H7 (cell line): ENCODE measurements at places on chromosomes 7 and 10.

DNA sequence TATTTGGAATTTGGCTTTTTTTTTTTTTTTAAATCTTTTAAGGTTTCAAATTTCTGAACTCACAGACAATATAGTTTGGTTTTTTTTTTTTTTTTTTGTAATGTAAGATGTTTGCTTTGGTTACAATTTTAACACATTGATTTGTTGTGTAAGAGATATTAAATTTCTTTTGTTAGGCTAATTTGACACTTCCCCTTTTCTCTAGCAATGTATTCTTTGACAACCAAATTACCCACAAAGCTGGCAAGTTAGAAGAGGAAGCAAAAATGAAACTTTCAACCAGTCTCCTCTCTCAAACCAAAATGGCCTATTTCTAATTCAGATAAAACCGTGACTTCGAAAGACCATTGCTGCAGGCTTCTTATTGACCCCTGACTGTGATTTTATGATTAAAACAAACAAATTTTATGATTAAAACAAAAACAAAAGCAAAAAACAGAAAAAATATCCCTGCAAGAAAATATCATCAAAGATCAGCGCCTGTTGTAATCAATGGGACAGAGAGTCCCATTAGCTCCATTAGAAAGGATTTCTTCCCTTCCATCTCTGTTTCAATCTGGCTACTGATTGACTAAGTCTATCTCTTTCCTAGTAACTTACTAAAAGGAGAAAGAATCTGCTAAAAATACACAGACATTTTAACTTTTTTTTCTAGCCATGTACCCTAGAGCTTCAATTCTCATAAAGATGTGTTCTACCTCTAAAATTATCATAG lies 489.2 kb downstream of the MDFIC start:
- no peak for DNase-seq

DNA sequence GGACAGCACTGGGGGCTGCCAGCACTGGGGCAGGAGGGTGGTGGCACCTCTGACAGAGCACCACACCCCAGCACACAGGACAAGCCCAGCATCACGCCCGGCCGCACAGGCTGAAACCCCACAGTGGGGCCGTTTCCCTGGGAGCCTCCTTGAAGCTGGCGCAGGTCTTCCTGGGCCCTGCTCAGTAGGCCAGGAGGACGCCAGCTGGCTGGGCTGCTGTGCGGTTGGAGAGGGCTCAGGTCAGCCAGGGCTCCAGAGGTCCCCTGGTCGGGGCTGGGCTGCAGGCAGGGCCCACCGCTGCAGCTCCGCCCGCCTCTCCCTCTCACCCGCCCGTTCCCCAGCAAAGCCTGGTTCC lies 137.3 kb downstream of the TCERG1L start:
- peak; percentile 64 for DNase-seq

DNA sequence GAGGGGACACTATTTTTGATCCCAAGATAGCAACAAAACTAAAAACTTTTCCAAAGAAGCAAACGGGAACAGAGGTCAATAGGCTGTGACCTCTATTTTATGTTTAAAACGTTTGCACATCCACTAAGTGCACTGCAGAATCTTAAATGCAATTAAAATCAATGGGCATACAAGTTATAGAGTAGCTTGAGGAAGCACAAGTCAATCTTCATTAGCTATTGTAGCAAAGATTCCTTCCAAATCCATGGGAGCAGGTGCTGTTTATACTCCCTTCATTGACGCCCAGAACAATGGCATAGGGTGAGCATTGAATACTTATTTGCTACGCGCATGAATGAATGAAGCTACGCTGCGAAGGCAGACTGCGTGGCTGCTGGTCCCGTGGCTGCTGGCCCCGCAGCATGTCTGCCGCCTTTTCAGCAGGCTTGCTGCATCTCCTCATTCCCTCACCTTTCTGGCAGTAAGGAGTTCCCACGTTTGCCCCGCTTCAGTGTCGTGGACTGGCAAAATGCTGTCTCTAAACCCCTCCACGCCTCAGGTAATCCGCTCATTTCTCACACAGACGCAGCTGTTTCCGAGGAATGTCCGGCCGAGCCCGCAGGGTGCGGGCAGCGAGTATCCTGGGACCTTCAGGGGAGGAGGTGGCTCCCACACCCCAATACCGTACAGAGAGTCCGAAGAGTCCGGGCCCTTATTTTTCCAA lies 754 bp upstream of the PHYHIPL start:
- no peak for DNase-seq

DNA sequence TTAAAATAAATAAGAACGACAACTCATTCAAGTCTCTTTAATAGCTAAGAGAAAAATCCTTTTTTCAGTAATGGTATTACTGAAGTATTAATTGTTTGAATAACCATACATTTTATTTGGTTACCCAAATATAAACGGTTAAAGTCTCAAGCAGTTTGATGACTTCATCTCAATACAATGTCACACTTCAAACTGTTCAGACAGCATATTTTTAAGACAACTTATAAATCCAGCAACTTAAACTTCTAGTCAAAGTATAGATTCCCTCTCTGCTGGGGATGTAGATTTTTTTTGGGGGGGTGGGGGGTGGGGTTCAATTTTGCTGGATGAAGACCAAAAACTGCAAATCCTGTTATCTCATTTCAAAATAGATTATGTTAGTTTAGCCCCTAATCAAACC lies 42.0 kb downstream of the GNA12 start:
- DNase-seq = no peak

DNA sequence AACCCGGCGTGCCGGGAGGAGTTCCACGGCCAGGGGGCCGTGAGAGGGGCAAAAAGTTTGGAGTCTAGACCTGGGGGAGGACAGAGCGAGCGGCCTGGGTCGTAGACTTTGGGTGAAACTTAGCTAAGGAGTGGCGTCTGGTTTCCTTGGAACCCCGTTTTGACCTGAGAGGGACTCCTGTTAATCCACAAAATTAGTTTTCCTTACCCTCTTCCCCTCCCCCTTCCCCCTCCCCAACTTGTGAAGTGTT lies 574 bp downstream of the MARCHF5 start:
- DNase-seq = no peak

GRCh38 chr7:131346885-131347592 lies 19.4 kb downstream of the MKLN1 start:
- no peak for DNase-seq

DNA sequence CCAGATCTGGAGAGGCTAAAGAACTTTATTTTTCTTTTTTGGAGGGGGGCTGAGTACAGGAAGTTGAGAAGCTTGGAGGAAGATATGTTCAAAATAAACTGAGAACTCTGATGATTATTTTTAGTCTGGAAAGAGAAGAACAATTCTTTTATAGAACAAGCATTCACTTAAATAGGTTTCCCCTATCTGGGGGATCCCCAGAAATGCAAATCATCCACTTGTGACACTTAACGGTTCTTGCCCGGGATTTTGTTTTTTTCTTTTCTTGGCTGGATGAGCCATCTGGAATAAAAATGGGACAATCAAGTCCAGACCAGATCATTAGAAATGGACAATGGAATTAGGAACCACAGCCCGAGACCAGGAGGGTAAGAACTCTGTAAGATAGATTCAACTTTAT lies 95.9 kb upstream of the EGR2 start:
- DNase-seq = no peak

GRCh38 chr7:124655990-124656389 lies 109.6 kb downstream of the GPR37 start:
- DNase-seq = no peak

GRCh38 chr10:128386231-128386630 lies 260.0 kb upstream of the MKI67 start:
- no peak for DNase-seq

- DNase-seq = peak; percentile 41
Observed at GRCh38 chr7:73838642-73839041, 3.7 kb downstream of the METTL27 start.

- peak; percentile 96 for DNase-seq
Observed at GRCh38 chr10:100997360-100998182, 2.0 kb upstream of the LZTS2 start.

DNA sequence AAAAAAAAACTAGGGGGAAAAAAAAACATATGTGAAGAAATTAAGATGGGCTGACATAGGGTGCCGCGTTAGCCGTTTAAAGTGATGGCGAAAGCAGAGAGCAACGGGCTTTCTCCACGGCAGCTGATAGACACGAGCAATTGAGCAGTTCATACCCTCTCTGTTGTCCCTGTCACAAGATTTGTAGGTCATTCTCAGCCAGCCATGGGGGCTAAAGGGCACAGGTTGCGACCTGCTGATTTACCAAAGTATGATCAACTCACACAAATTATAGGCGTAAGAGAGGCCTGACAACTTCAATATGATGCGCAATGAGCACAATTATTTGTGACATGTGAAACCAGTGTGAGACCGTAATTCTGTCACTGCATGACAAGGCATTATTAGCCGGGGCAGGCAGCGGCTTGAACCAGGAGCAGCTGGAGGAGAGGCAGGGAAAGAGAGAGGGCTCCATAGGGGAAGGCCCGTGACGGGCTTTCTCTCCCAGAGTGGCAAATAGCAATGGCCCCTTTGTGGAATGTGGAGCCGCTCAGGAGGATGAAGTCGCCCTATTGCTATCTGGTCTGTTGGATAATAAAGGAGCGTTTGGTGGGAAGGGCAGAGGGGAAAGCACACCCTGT lies 195.1 kb upstream of the HABP2 start:
- no peak for DNase-seq

GRCh38 chr7:102953406-102953805 lies 40.6 kb downstream of the LRRC17 start:
- no peak for DNase-seq

DNA sequence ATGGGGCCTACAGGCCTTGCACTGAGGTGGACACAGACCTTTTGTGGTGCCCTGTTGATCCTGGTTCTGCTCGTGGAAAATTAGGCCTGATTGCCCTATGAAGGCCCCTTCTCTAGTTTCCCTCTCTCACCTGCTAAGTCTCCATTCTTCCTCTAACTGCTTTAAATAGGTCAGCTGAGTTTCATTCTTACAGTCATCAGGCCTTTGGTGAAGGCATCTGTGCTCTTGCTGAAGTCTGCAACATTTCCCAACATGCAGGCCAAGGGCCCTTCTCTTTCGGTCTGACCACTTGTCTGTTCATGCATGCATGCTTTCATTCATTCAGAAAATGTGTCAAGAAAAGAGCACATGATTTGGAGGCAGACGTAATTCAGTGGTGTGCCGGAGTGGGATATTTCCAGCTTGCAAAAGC lies 244.0 kb downstream of the BUB3 start:
- DNase-seq = no peak

DNA sequence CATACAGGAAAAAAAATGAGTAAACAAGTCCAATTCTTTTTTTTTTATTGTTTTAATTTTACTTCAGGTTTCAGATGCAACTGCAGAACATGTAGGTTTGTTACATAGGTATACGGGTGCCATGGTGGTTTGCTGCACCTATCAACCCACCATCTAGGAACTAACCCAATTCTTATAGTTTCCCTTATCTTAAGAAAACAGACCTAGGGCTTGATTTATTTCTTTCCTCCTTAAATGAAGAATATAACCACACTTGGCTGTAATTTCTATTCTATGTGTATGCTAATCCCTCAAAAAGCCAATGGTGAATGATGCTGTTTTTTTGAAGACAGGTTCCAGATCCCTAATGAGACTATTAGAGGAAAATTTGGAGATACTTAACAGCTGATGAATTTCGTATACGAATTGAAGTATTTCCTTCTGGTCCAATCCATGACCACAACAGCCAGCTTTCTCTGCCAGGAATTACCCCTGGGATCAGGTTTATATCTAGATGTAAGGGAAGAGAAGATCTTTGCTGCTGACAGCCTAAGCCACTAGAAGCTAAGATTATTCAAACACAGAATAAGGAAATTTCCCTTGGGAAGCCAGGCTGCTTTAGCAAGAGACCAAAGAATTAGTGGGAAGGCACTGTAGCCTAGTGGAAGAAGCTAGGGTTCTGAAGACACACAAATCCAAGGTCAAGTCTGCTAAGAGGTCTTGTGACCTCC lies 115.8 kb downstream of the INHBA start:
- DNase-seq = no peak

DNA sequence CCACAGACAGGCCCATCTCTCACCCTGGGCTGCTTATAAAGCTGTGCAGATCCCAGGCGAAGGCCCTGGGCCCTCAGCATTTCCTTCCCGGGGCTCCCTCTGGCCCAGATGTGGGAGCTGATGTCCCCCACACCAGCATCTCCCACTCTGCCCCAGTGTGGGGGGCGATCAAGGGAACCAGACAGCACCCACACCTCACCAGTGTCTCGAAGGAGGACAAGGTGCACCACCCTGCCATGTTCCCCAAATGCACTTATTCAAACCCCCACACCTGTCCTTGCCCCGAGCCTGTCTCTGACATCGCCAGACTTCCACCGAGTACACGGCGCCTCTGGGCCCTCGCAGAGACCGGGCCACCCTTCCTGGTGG lies 19.6 kb downstream of the DPYSL4 start:
- DNase-seq = no peak

DNA sequence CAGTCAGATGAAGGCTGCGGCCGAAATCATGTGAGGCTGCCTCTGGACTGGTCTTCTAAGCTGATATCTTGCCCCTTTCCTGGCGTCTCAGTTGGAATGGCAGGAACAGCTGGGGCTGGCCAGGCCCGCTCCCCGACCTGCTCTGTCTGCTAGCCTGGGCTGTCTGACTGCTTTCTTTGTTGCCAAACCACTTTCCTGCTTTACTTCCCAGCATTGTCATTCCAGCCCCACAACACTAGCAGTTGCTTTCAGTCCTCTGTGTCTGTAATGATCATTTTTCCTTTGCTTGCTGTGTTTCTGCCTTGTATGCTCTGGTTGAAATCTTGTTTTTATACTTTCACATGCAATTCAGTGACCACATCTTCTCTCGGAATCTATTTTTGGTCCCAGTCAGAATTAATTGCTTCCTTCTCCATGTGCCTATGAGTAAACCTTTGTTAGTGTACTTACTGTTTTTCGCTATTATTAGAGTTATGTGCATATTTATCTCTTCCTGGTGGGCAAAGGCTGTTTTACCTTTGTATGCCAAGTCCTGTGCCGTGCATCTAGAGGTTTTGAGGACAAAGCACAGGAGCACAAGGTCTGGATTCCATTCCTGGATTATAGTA lies 21.6 kb downstream of the PRPF18 start:
- peak; percentile 16 for DNase-seq

DNA sequence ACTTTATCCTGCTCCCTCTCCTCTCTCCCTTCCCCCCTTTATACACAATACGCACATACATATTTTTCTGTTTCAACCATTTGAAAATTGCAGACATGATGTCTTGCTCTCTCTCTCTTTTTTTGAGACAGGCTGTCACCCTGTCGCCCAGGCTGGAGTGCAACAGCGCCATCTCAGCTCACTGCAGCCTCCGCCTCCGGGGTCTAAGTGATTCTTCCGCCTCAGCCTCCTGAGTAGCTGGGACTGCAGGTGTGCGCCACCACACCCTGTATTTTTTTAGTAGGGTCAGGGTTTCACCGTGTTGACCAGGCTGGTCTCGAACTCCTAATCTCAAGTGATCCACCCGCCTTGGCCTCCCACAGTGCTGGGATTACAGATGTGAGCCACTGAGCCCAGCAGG lies 38.5 kb downstream of the KLHDC10 start:
- DNase-seq = no peak
